ENCODE measurements at places on chromosomes 11 and 22. TPM values are rescaled to one million over a fixed set of nuclear protein-coding genes. Genes with fewer than 3 reads are reported as not detected.

- peak; percentile 52 for DNase-seq
Measured at GRCh38 chr11:121670805-121671282, 218.1 kb upstream of the SORL1-AS1 start.

ETS1 gene
- polyA plus RNA-seq: 17.4 TPM

DNA sequence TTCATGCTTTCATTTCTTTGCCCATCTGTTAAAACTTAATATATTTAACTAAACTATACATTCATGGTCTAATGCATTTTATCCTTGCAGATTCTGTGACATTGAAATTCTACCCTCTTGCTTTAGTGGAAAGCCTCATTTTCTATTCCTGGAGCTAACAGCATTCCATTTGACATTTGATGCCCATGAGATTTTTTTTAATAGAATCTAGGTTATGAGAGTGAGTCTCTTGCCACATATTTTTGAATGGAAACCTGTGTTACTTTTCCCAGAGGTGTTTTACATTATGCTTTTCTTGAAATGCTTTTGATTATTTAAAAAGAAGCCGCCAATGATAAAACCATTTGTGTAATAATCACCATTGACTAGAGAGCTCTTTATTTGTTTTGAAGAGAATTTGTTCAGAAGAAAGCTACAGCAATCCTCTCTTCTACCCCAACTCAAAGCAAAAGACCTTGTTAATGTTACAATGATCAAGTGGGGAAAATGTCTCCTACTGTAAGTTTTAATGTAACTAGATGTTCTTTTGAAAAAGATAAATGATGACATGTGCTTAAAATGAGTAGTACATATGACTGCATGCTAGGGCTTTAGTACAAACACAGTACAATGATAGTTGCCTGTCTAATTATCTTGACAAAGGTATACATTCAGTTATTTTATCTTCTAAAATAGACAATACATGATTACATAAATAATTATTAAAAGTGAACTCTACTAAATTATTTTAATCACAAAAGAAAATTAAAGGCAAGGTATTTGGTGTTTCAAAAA, 67.3 kb downstream of the GAS2 start:
- no peak for DNase-seq

FAT3 gene
- polyA plus RNA-seq: 0.87 TPM

GRCh38 chr11:63567044-63567840, 4.1 kb upstream of the PLAAT2 start:
- DNase-seq: no peak

- DNase-seq: no peak
Measured at GRCh38 chr11:456533-456932, 6.5 kb downstream of the PTDSS2 start.

- no peak for DNase-seq
Measured at GRCh38 chr11:78752494-78752893, 177.8 kb upstream of the NARS2 start.
